ENCODE measurements at places on chromosomes 13 and 19. TPM values are rescaled to one million over a fixed set of nuclear protein-coding genes. Genes with fewer than 3 reads are reported as not detected.

The KIR2DL3 gene
- not detected for total RNA-seq

- DNase-seq, result no peak
These were observed 19.8 kb downstream of the STK24 start for GRCh38 chr13:98556968-98557631.

DNA sequence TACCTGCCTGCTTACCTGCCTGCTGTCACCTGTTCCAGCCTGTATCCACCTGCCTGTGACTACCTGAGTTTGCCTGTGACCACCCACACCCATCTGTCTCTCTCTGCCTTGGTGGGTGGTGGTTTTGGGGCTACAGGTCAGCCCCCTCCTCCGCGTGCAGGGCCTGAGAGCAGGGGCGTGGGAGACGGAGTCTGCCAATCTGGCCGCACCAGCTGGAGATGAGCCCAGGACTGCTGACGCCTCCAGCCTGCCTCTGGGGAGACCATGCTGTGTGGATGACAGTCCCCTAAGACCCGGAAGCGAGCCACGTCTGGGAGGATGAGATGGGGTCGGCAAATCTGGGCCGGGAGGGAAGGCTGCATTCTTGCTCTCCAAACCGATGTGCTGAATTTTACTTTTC is 15.9 kb upstream of the KCTD15 start:
- no peak for DNase-seq

The SUGT1 gene
- 77.6 TPM for total RNA-seq

The ZNF625 gene
- 26.0 TPM for total RNA-seq

DNA sequence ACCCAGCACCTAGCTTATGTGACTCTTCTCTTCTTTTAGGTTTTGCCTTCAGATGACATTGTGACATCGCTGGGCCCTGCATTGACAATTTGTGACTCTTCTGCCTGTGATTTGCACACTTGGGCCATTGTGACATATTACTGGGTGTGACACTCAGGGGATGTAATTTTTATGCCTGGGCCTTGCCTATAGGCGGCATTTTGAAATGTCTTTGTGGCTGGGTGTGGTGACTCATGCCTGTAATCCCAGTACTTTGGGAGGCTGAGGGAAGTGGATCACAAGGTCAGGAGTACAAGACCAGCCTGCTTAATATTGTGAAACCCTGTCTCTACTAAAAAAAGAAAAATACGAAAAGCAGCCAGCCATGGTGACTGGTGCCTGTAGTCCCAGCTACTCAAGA is 28.4 kb upstream of the ZNF681 start:
- DNase-seq, result no peak

DNA sequence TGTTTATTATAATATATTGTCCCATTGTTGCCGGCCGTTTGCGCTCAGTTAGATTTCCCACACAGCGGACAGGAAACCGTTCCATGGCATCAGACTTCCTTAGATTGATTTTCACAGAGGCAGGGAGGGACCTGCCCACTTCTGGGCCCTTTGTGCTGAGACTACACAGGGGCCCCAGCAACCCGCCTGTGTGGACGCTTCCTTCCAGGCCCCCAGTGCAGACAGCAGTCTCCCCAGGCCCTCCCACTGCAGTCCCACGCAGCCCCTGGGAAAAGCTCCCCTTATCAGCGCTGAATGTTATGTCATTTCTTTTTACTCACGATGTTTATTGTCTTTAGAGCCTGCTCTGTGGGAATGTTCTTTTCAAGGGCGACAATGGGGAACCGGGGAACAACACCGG is 351.7 kb upstream of the ARGLU1 start:
- DNase-seq, result peak; percentile 16

The NOTCH3 gene
- total RNA-seq, result 133 TPM
